ENCODE measurements at places on chromosomes 5 and 9.

DNA sequence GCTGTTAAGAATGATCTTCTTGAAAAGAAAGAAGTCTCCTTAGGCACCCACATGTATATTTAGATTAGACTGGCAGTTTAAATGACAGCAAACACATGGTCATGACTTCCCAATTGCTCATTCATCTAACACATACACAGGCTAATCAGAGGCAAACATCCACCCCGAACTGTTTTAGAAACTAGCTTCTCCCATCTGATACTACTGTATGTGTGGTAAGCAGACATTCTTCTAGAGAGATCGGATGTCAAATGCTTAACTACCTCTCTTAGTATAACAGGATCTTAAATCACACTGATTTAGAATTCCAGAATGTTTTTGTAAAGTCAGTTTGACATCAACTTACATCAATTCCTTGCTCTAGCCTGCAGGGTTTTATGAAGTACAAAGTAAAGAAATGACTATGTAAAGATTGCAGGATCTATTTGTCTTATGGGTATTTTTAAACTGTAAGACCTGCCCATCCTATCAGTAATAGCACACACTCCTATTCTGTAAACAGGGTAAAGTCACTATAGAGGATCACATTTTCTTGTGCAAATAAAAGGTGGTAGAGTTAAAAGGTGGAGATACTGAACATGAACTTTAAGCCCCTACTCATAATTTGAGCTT lies 239.7 kb downstream of the MLLT3 start:
- no peak for DNase-seq

DNA sequence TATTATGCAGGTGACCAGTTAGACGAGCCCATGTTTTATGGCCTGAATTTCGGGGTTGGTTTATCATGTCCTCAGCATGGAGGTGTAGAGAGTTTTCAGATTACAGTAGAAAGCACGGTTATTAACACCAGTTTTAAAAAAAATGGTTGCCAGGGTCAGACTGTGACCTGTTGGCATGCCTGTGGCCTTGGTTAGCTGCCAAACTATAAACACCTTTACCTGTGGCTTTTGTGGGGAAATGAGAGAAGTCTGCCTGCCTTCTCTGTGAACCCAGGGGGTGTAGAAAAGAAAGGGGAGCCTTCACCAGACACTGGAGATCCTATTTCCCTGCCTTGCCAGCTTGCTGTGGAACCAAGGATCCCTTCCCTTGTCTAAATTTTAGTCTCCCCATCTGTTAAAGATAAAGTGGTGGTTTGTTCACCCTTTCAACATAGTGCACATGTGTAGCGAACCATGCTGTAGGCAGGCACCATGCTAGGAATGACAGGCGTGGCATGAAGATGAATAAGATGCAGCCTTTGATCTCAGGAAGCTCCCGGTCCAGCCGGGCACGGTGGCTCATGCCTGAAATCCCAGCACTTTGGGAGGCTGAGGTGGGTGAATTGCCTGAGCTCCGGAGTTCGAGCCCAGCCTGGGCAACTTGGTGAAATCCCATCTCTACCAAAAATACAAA lies 6.1 kb upstream of the PHF19 start:
- DNase-seq, result no peak

DNA sequence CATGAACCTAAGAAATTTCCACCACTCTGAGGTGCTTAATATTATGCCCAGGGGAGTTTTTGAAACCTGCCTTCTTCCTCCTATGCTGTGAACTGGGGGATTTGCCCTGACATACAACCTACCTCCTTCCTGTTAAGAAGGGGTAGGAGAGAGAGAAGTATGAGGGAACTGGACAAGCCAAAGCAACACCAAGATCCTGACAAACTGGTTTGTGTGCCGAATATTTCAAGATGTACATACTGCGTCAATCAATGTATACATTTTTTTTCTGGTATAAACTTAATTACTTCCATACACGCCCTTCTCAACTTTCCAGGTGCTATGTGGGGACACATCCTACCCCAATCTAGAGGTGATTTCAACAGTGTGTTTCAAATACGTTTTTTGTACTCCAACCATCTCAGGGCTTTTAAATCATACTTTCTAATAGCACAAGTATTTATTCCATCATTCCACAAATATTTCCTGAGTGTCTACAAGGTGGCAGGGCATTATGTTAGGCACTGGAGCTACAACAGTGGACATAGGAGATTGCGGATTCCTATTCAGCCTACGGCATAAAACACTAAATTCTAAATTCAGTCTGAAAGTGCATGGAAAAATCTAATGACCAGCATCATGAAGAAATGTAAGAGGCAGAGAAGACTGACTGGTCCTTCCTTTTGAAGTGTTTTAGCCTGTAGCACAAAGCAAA lies 70.1 kb upstream of the IFNK start:
- no peak for DNase-seq

DNA sequence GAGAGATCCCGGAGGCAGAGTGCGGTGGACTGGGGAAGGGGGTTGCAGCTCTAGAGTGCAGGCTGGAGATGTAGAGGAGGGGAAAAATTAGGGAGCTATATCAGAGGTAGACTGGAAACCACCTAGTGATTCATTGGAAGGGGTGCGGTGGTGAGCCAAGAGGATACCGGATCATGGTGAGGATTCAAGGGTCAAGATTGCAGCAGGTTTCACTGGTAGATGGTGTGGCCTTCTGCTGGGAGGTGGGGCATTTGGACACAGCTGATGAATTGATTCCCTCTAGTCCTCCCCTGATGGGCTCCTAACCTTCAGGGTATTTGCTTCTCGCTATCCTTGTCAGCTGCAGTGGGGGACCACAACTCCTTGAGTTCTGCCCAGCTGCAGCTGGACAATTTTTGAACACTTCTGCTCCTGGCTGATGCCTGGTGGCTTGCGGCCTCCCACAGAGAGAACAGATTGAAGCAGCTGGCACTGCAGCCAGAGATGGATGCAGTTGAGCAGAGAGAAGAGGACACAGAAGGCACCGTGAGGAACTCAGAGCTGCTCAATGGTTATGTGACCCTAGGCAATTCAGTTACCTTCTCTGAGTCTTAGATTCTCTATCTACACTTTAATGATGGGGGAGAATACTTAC lies 134.4 kb upstream of the ABCA1 start:
- no peak for DNase-seq

GRCh38 chr5:43456556-43456955 lies 27.1 kb downstream of the TMEM267 start:
- DNase-seq, result no peak

- DNase-seq, result no peak
Observed at GRCh38 chr9:124467410-124468060, 17.3 kb downstream of the ADGRD2 start.

GRCh38 chr9:17824191-17824590 lies 245.3 kb downstream of the SH3GL2 start:
- DNase-seq, result no peak

DNA sequence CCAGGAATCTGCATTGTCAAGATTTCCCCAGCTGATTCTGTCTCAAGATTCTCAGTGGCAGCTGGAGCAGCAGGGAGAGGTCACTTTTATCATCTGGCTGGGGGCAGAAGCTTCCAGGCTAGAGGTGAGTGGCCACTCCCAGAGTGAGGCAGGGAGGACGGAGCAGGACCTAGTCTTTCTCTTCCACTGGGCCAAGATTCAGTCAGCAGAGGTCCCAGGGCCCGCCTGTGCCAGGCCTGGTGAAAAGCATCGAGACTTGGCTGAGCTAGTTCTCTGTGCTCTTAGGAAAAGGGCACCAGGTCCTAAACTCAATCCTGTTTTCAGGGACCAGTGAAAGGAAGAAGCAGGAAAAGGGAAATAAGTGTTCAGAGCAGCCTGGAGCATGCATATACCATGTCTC lies 46.6 kb downstream of the IRX1 start:
- DNase-seq, result no peak

All from stimulated activated CD8-positive, alpha-beta memory T cell treated with anti-CD3 and anti-CD28 coated beads, Interleukin-4, amount 100 ng/mL, for 1 hour (primary cell).